ENCODE measurements at places on chromosomes 16 and 17.

DNA sequence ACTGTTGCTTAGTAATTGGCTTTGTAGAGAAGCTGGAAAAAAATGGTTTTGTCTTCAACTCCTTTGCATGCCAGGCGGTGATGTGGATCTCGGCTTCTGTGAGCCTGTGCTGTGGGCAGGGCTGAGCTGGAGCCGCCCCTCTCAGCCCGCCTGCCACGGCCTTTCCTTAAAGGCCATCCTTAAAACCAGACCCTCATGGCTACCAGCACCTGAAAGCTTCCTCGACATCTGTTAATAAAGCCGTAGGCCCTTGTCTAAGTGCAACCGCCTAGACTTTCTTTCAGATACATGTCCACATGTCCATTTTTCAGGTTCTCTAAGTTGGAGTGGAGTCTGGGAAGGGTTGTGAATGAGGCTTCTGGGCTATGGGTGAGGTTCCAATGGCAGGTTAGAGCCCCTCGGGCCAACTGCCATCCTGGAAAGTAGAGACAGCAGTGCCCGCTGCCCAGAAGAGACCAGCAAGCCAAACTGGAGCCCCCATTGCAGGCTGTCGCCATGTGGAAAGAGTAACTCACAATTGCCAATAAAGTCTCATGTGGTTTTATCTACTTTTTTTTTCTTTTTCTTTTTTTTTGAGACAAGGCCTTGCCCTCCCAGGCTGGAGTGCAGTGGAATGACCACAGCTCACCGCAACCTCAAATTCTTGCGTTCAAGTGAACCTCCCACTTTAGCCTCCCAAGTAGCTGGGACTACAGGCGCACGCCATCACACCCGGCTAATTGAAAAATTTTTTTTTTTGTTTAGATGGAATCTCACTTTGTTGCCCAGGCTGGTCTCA lies 6.2 kb upstream of the TMEM235 start:
- DNase-seq = no peak

GRCh38 chr17:45852535-45853297 lies 8.0 kb downstream of the SPPL2C start:
- DNase-seq = peak; percentile 54

- no peak for DNase-seq
These were observed 5.8 kb upstream of the ARMC5 start for GRCh38 chr16:31453255-31454204.

- no peak for DNase-seq
These were observed 10.0 kb downstream of the AXIN2 start for GRCh38 chr17:65551267-65552040.

GRCh38 chr17:12472252-12473173 lies 193.2 kb upstream of the MYOCD start:
- no peak for DNase-seq

- no peak for DNase-seq
These were observed 478.4 kb downstream of the HS3ST3B1 start for GRCh38 chr17:14779241-14779640.

DNA sequence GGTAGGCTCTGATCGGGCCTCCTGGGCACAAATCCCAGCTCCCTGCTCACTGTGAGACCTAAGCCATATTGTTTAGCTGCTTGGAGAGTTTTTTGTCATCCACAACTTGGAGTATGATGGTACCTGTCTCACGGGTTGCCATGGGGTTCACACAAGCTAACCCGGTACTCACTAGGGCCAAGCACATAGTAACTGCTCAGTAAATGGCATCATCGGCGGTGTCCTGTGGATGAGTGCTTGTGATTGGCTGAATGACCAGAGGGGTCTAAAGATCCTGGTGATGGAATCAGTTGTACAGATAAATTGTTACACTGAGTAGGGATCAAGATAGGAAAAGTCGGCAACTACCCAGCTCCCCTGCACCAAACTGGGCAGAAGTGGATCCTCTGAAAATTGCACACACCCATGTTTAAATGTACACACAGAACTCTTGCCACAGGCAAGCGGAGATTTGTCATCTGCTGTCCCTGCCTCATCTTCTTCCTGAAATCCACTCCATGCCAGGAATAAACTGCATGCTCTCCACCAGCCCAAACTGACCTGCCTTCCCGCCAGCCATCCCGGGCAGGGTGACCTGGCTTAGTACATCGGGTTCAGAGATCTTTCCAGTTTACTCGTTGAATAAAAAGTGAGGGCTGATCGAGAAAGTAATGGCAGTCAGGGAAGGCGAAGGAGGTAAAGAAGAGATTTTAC lies 6.5 kb downstream of the MAPT start:
- DNase-seq = no peak

GRCh38 chr17:47700471-47701449 lies 6.8 kb downstream of the TBKBP1 start:
- DNase-seq = no peak

- DNase-seq = no peak
These were observed 32.7 kb upstream of the FOXF1 start for GRCh38 chr16:86477642-86478041.

DNA sequence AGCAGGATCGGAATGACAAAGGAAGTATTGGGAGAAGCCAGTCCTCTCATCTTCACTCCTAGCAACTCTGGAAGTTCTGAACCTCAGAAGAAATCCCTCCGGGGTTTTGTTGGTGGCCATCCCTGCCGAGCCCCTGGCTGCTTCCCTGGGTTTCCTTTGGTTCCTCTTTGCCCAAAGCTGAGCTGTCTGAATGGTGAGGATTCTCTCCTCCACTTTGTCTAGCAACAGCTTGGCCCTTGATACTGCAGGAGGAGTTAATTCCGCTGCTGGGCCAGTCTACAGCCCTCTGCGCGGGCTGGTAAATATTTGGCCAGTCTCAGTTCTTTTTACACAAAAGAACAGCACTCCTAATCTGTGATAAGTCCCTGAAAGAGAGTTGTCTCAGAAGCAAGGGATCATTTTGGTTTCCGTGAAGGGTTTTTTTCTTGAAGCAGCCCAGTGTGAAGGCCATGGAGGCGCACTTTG lies 170.9 kb downstream of the RAB11FIP4 start:
- DNase-seq = no peak

GRCh38 chr16:50267151-50267631 lies 840 bp downstream of the ADCY7 start:
- no peak for DNase-seq

DNA sequence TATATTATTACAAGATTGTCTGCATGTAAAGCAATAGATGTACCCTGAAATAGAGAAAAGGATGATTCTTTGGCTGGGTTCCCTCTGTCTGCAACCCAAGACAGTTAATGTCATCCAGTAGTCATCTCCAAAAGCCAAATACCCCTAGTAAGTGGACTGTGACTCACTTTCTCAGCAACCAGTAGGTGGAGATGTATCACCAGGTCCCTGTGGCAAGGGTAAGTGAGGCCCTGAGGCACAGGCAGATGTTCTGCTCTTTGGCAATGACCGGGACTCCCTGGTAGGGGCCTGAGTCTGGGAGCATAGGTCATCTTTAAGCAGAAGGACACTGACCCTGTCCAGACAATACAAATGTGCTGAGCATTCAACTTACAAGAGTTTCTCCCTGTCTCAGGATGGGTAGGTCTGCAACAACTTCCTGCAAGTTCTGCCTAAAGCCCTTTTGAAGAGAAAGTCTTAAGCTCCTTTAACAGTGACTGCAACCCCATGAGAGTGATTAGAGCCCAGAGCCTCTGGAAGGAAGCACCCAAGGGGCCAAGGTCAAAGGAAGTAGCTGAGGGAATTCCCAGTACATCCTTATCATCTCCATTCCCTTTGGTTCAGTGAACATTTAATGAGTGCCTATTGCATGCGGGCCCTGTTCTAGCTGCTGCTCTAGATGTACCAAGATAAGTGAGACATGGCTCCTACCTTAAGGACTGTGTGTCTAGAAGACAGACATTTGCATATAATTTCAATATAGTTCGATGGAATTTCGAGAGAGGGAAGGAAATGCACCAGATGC lies 31.9 kb downstream of the PMP22 start:
- DNase-seq = no peak

DNA sequence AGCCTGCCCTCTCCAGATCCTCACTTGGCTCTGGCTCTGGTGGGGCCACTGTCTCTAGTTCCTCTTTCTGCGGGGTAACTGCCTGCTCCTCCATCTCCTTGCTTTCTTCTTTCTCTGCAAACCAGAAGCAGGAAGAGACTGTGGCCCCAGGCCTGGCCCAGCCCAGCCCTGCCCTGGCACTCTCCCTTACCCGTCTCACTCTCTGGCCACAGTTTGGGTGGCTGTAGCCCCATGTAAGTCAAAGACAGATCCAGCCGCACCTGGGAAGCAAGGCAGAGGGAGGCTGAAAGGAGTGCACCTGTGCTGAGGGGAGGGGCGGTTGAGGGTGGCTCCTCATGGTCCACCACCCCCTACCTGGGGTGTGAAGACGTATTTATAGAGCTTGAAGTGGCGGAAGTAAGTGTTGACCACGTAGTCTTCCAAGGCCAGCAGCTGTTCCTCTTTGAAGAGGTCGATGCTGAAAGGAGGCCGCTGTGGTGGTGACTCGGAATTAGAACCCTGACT lies 2.8 kb downstream of the CFAP119 start:
- DNase-seq = no peak

DNA sequence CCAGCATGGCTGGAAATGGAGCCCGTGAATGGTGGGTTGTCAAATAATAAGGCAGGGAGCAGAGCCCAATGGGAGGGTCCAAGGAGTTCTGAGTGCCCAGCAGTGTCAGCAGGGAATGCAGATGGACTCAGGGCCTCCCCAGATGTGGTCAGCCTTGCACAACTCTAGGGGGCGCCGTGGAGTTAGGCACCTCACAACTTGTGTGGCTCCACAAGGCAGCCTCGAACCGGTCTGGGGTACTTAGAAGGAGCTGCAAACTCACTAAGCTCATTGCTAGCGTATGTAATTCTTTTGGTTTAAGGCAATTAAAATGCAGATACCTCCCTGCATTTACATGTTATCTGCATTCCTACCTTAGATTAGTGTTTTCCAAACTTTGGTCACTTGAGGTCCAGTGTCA lies 18.1 kb downstream of the IRF8 start:
- no peak for DNase-seq

DNA sequence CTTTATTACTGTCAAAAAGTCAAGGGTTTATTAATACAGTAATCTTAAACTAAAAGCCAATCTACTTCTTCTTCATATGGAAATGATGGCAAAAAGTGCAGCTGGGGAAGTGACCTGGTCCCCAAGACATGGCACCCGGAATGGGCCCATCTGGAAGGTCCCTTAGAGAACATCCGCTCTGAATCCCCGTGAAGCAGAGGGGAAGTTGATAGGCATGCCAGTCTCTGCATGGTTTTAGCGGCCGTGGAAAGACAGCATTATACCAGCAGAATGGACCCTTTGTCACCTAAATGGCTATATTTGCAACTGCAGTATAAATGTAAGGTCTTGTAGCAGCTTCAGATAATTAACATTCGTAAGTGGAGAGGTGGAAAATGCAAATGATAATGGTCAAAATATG lies 32.4 kb downstream of the COTL1 start:
- DNase-seq = no peak

GRCh38 chr16:84260766-84261554 lies 21.1 kb upstream of the KCNG4 start:
- DNase-seq = no peak

DNA sequence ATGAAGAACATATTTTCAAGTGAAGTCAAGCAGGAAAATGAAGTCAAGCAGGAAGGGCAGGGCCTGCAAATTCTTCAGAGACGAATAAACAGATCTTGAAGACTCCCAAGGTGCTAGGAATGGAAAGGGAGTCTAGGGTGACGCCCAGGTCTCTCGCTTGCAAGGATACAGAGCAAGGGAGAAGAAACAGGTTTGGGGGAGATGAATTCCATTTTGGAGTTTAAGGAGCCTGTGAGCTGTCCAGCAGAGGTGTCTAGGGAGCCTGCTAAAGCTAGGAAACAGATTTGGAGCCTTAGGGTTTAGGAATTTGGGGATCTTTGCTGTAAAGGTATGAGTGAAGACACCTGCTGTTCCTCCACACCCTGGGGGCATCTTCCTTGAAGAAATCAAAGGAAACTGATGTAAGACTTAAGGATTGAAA lies 2.0 kb upstream of the UNKL start:
- no peak for DNase-seq

GRCh38 chr17:63954402-63955063 lies 18.2 kb downstream of the SCN4A start:
- no peak for DNase-seq

- no peak for DNase-seq
These were observed 305.4 kb downstream of the CEP112 start for GRCh38 chr17:65886315-65887245.

GRCh38 chr16:49940464-49941224 lies 84.4 kb upstream of the CNEP1R1 start:
- DNase-seq = no peak

DNA sequence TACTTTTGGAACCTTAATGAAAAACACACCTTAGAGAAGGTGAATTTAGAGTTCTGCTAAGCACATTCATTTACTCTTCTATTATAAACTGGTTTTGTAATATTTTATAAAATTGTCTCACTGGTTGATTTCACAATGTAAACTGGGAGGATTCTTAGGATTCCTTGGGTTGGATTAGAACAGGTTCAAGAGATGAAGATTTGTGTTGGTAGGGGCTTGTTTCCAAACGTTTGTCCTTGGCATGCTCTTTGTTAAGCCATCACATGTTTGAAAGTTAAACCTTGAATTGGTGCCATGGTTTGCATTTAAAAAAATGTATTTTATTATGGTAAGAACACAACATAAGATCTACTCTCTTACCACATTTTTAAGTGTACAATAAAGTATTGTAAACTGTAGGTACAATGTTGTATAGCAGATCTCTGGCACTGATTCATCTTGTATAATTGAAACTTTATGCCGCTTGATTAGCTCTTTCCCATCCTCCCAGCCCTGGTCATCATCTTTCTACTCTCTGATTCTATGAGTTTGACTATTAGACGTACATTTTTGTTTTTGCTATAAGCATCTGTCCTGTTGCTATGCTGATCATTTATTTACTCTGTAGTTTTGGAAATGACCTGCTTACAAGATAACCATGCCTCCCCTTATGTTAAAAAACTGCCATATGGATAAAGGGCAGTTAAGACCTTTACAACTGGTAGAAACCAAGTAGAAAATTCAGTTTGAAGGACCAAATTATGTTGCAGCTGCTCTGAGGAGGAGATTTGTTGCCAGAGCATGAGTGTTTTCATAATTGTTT lies 9.6 kb downstream of the FTO start:
- DNase-seq = no peak

GRCh38 chr16:63684149-63685101 lies 1437.4 kb downstream of the CDH11 start:
- no peak for DNase-seq

Data from stimulated activated CD4-positive, alpha-beta T cell treated with anti-CD3 and anti-CD28 coated beads, Interleukin-4, amount 100 ng/mL, for 4 hours (primary cell).